ENCODE measurements at places on chromosomes 13 and 19.
A peak's percentile ranks its signal among the peaks of the same experiment; 100 is the strongest.

- peak; percentile 31 for DNase-seq
Observed at GRCh38 chr19:33273881-33274662, 28.3 kb downstream of the CEBPA start.

DNA sequence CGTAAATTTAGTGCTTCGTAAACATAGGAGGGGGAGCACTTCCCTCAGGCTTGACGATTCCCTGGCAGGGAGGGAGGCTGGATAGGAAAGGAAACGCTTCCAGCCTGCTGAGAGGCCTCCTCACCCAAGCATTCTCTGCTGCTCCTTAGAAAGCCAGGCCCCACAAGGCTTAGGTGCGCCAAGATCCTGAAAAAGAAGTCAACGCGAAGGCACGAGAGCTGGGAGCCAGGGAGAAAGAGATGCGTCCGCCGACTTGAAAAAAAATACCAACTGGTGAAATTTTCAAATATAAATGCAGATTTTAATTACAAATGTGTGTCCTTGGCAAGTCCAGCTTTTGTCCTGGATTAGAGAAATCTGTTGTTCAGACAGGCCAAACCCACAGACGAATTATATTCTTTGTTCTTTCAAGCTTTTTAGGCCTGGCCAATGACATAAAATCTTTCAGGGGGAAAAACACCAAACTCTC lies 64.0 kb downstream of the ALOX5AP start:
- DNase-seq: no peak

DNA sequence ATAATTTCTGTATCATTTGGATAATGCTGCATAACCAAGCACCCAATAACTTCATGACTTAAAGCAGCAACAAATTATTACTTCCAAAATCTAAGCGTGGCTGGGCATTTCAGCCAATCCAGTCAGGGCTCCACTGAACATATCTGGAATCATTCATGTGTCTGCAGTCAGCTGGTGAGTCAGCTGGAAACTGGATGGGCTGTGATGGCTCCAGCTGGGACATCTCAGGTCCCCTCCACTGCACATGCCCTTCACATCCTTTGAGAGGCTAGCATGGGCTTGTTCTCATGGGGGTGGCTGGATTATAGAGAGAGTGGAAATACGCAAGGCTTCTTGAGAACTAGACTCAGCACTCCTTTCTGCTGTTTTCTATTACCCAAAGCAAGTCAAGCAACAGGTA lies 961.9 kb downstream of the DIAPH3 start:
- no peak for DNase-seq

GRCh38 chr19:11090264-11090996 lies 1.2 kb downstream of the LDLR start:
- peak; percentile 98 for DNase-seq

- DNase-seq: no peak
Observed at GRCh38 chr13:29073755-29074154, 253.6 kb downstream of the MTUS2 start.

GRCh38 chr13:27383104-27383921 lies 41.1 kb upstream of the GTF3A start:
- DNase-seq: no peak

GRCh38 chr19:43148233-43148632 lies 38.1 kb downstream of the PSG5 start:
- no peak for DNase-seq

DNA sequence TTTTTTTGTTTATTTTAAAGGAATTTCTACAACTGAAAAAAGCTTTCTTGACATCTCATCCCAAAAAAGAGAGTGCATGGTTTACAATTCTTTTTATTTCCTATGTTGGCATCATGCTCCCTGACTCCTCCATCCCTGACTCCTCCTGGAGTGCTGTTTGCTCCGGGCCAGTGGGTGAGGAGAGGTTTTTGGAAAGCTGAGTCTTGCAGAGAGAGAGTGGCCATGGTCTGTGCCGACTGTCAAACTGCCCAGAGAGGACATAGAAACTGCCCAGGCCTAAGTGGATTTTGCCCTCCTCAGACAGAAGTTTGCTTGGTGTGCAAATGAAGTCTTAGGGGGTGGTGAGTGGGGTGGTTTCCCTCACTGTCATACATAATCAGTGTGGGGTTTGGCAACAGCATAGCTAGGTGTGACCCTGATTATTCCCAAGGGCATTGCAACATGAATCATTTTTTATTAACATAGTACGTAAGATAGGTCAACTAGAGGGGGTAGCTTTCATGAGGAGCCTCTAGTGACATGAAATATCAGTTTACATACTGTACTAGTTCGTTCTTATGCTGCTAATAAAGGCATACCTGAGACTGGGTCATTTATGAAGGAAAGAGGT lies 179.8 kb upstream of the UBL3 start:
- DNase-seq: no peak

- DNase-seq: no peak
Observed at GRCh38 chr13:48562296-48563066, 29.6 kb upstream of the RCBTB2 start.

Measured in amygdala (tissue), 56 donors.